ENCODE measurements at places on chromosomes 1 and 21.

GRCh38 chr1:209250861-209251636 is 332.5 kb upstream of the CAMK1G start:
- no peak for DNase-seq

- peak; percentile 77 for DNase-seq
These were observed 39.3 kb upstream of the HMGN1 start for GRCh38 chr21:39388038-39388810.

DNA sequence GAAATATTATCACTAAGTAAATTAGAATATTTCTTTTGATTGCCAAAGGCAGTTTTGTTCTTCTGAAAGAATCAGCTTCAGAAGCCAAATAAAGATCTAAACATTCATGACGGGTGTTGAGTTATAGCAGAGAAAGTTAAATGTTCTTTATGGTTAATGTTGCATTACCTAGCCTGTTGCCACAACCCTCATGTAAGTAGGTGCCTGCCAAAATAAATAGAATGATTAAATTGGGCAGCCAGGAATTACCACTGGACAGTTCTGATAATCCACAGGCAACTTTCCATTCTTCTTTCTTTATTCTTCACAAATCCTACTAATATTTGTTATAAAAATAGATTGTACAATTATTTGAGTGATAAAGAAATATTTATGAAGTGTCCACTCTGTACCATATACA is 217.9 kb upstream of the NRIP1 start:
- no peak for DNase-seq

DNA sequence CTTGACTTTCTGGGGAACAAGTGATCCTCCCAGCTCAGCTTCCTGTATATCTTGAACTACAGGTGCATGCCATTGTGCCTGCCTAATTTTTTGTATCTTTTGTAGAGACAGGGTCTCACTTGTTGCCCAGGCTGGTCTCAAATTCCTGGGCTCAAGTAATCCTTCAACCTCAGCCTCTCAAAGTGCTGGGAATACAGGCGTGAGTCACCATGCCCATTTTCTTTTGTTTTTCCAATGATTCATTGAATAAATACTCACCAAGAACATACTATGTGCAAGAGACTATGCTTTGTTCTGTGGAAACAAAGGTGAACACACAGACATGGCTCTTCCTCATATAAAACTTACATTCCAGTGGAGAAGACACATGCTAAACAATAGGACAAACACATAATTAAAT is 407.8 kb upstream of the DAB1 start:
- DNase-seq: no peak

DNA sequence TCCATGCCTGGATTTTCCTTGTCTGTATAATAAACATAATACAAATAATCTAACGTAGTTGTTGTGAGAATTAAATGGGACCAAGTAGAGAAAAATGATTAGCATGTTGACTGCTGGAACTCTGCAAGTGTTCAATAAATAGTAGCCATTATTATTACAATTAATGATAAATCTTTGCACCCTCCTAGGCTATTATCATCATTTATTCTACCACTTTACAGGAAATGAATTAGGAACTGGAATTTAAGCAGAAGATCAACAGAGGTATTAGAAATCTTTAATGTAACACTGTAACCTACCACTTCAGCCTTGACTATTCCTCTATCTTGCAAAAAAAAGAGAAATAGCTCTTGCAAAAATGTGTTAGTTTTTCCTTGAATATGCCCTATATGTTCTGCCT is 61.9 kb upstream of the TTC39A start:
- DNase-seq: no peak

DNA sequence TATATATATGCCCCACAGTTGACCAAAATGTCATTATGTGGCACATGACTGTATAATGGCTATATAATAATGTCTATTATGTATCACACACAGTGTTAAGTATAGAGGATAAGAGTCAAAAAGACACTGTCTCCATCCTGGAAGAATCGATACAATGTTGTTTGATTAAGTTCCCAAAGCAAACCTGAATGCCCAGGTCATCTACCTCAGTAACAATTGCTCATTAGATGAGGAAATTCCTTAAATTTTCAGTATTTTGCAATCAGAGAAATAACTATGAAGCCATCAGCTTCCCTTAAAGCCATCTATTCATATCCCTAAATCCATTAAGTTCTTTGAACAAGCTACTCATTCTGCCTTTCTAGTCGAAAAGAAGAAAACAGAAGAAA is 10.0 kb downstream of the FOXJ3 start:
- DNase-seq: no peak
